ENCODE measurements at places on chromosomes 13 and 19.

GRCh38 chr13:80203496-80203895 lies 137.4 kb downstream of the SPRY2 start:
- no peak for DNase-seq

DNA sequence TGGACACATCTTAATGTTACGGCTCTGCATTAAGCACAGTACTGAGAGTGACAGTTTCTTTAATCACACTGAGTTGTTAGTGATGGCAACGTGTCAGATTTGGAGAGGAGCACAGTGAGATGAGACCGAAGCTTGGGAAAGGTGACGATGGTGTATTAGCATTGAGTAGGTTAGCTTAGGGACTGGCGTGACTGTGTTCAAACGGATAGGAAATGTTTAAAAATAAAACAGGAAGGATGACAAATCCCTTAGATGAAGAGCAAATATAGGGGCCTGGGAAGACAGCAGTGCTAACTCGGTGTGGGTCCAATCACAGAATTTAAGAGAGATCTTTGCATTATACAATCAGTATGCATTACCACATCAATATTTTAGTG lies 384.3 kb downstream of the HS6ST3 start:
- no peak for DNase-seq

- no peak for DNase-seq
Measured at GRCh38 chr19:35076657-35077056, 35.1 kb downstream of the HPN start.

DNA sequence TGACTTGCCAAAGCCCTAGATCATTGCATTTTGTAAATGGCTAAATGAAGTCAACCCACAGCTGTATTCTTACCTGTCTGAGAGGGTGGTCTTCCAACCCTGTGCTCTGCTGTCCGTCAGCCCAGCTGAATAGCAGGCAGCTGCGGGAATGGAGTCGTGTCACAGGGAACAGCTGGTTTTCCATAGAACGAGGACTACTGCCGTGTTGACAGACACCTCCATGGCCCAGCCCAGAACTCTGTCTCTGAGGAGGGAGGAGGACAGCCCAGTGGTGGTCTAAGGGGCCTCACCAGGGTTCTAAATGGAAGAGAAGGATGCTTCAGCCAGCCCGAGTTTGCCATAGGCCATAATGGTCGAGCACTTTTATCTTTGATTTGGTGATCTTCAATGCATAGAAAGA lies 110.7 kb downstream of the SLC7A1 start:
- no peak for DNase-seq

GRCh38 chr13:24651718-24652345 lies 28.4 kb upstream of the ATP12A start:
- DNase-seq: no peak

GRCh38 chr13:44140888-44141724 lies 232.5 kb upstream of the SERP2 start:
- no peak for DNase-seq

DNA sequence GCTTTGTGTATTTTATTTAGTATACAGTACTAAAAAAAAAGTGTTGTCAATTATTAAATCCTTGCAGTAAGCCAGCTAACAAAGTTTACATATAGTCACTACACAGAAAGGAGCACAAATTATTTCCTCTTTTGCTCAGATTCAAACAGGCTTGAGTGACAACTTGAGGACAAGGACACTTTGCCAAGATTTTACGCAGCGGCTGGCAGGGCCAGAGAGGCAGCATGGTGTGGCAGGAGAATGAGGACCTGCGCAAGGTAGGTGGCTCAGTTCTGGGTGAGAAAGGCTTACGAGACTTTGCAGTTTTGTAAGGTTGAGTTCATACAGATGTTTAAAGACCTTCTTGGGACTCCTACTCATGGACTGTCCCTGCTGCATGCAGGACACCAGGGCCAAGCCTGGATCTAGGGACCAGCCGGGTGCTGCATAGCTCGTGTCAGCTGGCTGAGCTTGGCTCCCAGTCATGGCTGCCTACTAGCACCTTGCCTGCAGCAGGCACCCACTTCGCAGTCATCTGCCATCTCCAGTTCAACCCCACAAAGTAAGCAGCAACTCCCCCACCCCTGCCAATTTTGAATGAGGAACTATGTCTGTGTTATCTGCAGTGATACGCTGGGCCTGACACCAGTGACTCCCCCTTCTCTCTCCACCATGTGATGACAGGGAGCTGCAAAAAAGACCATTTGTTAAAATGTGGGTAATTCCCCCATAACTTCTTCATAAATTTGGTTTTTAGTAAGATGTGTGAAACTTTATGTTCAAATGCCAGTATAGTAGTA lies 3.7 kb upstream of the TUBA3C start:
- DNase-seq: no peak

- no peak for DNase-seq
Measured at GRCh38 chr13:44044547-44045179, 165.0 kb downstream of the LACC1 start.

DNA sequence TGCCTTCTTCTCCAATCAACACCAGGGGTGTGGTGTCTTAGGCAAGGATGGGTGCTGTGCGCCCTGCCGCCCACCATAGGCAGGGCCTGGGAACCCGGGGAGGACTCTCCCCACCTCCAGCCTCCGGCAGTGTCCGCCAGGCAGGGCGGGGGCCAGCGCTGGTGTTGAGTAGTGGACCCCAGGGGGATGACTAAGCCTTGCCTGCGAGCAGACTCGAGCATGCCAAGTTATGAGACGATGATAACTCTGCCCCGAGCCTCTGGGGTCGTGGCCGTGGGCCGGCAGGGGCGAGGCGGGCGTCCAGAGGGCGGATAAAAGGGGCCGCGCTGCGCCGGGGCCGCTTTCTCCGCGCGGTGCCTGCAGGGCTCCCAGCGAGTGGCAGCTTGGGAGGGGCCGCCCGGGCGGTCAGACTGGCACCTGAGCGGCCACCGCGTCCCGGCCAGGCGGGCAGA lies at the start of gene MEDAG:
MEDAG (plus strand) TSS at position 340 of the 452 bp plus-strand sequence. CDS start 245 bp downstream, outside the sequence.
- DNase-seq: no peak

GRCh38 chr19:46311444-46311843 lies 14.6 kb downstream of the HIF3A start:
- DNase-seq: no peak

GRCh38 chr13:71865874-71866334 lies 1.1 kb downstream of the DACH1 start:
- no peak for DNase-seq

GRCh38 chr19:40623403-40624251 lies 22.5 kb downstream of the LTBP4 start:
- no peak for DNase-seq

DNA sequence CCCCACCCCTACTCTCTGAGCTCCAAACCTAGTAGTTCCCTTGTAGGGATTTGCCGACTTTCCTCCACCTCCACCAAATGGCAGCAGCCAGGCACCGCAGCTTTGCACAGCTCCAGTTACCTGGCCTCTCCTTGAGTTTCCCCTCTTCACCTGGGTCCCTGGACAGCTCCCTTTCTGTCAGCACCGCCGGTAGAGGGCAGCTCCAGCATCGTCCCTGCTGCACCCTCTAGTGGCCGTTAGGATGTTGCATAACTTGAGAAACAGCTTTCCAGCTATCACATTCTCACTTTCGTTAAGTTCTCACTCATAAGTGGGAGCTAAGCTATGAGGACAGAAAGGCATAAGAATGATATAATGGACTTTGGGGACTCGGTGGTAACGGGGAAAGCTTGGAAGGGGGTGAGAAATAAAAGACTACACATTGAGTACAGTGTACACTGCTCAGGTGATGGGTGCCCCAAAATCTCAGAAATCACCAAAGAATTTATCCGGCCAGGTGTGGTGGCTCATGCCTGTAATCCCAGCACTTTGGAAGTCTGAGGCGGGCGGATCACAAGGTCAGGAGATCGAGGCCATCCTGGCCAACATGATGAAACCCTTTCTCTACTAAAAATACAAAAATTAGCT lies 60.4 kb upstream of the OLFM4 start:
- DNase-seq: peak; percentile 58

- no peak for DNase-seq
Measured at GRCh38 chr19:43802216-43802951, at the start of gene LYPD5. LYPD5 (minus strand) TSS chr19:43802447; CDS start chr19:43802380, 67 bp downstream.

DNA sequence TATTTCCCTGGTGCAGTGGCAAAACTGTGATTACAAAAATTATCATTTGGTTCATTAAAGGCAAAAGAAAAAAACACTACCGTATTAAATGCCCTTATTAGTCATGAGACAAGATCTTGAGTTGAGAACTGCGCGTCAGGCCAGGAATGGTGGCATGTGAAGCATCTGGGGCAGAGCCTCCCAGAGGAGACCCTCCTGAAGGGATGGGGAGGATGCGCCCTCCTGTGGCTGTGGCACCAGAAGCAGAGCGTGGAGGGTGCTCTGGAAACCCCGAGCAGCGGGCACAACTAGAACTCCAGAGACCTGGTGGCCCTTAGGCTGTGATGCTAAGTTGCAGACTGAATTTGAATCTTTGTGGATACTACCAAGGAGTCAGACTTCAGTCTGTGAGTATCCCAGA lies 11.5 kb downstream of the CUL4A start:
- no peak for DNase-seq

- DNase-seq: no peak
Measured at GRCh38 chr13:41017817-41018601, 1.1 kb downstream of the ELF1 start.

DNA sequence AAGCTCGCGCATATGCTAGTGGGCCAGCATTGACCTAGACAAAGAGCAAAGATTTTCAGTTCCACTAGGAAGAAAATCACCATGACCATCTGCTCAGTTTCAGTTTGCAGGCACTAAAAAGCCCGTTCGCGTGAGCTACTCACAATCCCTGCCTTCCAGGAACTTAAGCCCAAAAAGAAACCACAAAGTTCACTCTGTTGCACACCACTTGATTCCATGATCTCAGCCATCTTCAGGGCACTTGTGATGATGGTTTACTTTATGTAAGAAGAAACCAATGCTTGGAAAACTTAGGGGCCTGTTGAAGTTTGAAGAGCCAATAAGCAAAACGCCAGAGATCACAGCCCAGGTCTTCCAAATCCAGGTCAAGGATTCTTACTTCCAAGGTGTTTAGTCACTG lies 45.0 kb upstream of the SLC15A1 start:
- no peak for DNase-seq

GRCh38 chr19:18612051-18612771 lies 459 bp upstream of the TMEM59L start:
- no peak for DNase-seq

GRCh38 chr13:32669030-32669646 lies 82.9 kb downstream of the PDS5B start:
- no peak for DNase-seq

DNA sequence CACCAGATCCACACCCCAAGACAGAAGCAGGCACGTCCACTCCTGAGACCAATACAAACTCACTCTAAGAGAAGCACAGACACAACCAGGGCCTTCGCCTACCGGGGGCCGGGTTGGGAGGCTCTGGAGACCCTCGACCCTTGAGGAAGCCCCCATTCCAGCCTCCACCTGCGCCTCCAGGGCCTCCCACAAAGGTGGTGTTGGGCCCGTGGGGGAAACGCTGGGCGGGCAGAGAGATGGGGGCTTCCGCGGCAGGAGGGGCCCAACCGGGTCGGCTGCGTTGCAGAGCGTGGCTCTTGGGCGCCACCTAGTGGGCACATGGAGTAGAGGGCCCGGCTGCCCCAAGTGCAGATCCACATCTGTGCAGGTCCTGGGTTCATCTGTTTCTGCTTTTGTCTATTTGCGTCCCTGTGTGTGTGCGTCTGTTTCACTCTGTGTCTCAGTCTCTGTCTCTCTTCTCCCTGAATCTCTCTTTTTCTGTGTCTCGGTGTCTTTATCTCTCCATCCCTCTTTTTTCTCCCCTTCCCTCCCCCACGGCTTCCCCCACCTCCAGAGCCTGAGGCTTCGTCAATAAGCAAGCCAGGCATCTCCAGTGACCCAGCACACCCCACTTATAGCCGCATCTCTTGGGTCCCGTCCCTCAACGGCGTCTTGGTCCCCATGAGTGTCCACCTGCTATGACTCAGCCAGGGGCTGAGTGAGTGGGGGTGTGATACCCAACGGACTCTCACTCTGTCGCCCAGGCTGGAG lies 10.5 kb upstream of the TINCR start:
- DNase-seq: peak; percentile 77

- no peak for DNase-seq
Measured at GRCh38 chr19:37953171-37953917, 46.3 kb downstream of the SIPA1L3 start.

DNA sequence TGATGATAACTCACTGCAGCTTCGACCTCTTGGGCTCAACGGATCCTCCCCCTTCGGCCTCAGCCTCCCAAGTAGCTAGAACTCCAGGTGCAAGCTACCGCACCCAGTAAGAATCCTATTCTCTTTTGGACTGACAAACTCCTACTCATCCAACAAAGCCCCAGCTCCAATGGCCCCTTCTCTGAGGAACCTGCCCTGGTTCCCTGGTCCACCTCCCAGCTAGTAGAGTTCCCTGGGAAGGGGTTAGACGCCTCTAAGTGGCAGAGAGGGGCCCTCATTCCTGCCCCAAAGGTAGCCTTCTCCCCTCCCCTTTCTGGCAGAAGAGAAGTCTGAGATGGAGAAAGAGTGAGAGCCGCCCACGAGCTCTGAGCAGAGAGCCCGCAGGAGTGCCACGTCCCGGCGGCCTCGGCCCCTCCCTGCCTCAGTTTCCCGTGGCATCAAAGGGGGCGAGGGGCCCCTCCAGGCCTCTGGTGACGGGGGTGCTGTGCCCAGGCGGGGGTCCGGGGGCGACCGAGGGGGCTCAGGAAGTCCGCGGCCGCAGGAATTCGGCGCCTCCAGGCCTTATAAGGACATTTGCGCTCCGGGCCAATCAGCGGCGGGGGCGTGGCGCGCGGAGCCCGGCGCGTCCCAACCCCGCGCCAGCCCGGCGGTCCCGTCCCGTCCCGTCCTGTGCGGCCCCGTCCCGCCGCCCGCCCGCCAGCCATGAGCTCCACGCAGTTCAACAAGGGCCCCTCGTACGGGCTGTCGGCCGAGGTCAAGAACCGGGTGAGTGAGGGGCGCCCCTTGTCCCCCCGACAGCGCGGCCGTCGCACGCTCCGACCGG lies at the start of gene CNN2:
CNN2 (plus strand) TSS at position 649 of the 823 bp plus-strand sequence; CDS start at position 703, 54 bp downstream.
- peak; percentile 62 for DNase-seq

- DNase-seq: no peak
Measured at GRCh38 chr13:94009701-94010100, 469.8 kb downstream of the DCT start.

- no peak for DNase-seq
Measured at GRCh38 chr13:113401452-113402415, 37.8 kb upstream of the GRTP1 start.

- no peak for DNase-seq
Measured at GRCh38 chr13:60347690-60348089, 49.3 kb upstream of the TDRD3 start.

DNA sequence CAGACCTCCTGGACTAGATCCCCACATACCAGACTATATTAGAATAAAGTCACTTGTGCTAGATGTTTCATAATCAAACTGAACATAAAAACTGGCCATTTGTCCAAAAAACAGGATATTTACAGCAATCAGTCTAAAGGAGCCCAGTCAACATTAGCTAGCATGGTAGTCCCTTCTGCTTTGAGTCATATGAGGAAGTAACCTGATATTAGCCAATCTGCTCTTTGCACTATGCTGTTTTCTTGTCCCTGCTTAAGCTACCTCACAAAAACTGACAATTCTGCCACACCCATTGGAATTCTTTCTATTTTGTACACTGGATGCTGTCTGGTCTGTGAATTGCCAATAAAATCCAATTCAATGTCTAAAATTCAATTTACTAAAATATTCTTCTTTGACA lies 1824.2 kb downstream of the OLFM4 start:
- DNase-seq: no peak

- DNase-seq: no peak
Measured at GRCh38 chr13:109776575-109776974, 9.8 kb downstream of the IRS2 start.

- DNase-seq: no peak
Measured at GRCh38 chr19:32041681-32042292, 303.6 kb upstream of the ZNF507 start.

- no peak for DNase-seq
Measured at GRCh38 chr13:87712012-87712411, 40.8 kb downstream of the SLITRK5 start.

GRCh38 chr13:112967686-112968379 lies 1.2 kb upstream of the MCF2L start:
- DNase-seq: no peak
